ENCODE measurements at places on chromosomes 6 and 20.

GRCh38 chr20:60228255-60228654 is 270.0 kb downstream of the CDH26 start:
- no peak for DNase-seq

- no peak for DNase-seq
Observed at GRCh38 chr6:132484680-132485018, 28.3 kb downstream of the STX7 start.

GRCh38 chr6:80477591-80477990 is 371.1 kb downstream of the BCKDHB start:
- DNase-seq: no peak

DNA sequence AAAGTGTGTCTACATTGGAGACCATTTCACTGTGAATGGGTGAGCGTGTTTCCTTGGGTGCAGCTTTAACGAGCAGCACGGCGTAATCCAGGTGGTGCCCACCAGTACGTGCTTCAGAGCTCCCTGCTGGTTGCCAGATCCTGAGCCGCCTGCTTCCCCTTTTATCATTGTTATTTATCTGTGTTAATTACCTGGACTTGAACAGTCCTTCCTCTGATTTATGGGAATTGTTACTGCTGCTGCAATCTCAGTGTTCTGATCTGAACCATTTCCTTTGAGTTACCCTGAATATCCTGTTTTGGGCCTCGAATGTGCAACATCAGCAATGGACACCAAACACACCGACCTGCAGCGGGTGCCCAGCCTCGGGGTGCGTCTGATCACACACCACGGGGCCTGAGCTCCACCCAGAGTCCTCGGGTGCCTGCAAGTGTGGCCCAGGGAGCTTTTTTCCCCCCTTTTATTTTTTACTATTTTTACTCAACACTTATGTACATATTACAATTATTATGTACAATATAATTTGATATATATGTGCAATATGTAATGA is 81.3 kb downstream of the RPP40 start:
- DNase-seq: no peak

DNA sequence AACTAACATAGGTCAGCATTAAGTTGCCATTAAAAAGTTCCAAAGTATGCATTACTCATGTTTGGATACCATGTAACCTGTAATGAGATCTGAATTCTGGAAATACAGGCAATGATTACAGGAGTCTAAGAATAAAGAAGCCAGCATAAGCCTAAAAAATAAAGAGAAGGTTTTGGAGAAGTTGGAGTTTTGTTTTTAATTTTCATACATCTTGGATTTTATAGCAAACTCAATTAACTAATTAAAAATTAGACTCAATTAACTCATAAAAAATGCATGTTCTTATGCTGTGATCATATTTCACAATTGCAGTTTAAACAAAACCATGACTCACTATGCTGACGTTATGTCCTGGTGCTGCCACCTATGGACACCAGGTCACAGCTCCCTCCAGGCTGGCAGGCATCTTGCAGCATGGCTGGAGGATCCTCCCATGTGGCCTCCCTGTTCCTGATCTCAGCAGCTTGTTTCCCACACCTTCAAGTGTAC is 648.8 kb upstream of the AGPAT4 start:
- peak; percentile 73 for DNase-seq

All from SHP77 (cell line).